ENCODE measurements at places on chromosomes 5 and 9.

DNA sequence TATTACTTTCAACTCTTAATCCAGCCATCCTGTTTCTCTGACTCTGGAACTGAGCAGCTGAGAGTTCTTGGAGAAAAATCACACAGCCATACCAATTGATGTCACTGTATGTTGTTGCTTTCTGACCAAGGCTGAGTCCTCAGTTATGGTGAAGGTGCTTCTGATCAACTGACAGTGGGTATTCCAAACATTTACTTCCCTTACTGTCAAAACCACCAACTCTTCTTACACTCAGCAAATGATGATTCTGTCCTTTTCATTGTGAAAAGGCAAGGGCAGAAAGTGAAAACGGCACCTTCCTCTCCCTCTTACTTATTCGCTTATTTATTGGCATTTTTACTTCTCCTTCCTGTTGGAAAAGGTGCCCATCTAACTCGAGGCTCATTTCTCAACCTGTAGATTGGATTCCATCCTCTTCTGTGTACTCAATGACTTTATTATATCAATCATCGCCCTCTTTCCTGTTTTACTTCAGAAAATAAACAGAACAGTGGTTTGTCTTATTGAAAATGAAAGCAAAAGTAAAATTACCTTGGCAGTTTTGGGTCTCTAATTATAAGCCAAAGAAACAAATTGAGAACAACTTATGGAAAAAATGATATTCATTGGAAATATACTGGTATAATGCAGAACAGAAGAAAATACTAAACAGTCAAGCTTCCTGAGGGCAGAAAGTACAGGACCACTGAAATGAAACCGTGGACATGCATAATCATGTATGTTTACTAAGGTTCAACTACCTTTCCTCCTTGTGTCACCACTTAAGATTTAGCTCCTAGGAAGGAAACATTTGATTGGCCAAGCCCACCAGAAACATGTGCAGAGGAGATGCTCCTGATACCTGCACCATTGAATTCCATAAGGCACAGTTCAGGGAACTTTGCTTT is 104.5 kb upstream of the CHD1 start:
- DNase-seq: no peak

DNA sequence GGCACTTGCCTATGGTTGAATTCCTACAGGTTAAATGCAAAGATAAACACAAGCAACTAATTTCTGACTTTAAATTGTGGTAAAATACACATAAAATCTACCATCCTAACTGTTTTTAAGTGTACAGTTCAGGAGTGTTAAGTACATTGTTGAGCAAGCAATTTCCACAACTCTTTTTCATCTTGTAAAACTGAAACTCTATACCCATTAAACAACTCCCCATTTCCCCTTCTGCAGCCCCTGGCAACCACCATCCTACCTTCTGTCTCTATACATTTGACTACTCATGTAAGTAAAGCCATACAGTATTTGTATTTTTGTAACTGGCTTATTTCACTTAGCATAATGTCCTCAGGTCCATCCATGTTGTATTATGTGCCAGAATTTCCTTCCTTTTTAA is 38.5 kb upstream of the STX17 start:
- no peak for DNase-seq

DNA sequence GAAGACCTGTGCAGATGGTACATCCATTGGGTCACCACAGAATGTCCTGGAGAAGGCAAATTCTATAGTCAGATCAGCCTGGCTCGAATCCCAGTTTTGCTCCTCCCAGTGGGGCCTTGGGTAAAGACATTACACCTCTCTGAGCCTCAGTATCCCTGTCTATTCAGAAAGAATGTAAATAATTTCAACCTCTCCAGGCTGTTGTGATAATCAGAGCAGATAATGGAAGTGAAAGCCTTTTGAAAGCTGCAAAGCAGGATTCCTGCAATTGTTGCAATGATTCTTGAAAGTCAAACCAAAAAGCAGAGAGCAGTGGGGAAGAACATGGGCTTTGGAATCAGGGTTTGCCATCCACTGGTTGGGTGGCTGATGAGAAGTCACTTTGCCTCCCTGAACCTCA is 63.2 kb downstream of the LHX2 start:
- DNase-seq: no peak

- DNase-seq: no peak
These were observed 1026.8 kb downstream of the CDH18 start for GRCh38 chr5:18961234-18961633.

GRCh38 chr5:140111011-140111858 is 2.7 kb upstream of the PURA start:
- DNase-seq: no peak

DNA sequence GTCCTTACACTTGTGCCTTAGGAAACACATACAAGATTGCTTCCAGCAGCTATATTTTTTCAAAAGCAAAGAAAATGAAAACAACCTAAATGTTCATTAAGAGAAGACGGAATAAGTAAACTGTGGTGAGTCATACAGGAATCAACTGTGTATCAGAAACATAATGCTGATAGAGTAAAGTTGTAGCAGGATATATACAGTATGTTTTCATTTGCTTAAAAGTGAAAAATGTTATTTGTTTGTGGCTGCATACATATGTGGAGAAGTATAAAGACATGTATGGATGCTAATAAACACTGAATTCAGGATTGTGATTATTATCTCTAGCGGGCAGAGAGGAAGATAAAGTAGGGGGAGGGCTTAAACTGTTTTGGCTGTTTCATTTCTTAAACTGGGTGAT is 8.3 kb downstream of the DCTN4 start:
- no peak for DNase-seq

GRCh38 chr5:27594141-27594540 is 555.8 kb upstream of the CDH9 start:
- DNase-seq: no peak

DNA sequence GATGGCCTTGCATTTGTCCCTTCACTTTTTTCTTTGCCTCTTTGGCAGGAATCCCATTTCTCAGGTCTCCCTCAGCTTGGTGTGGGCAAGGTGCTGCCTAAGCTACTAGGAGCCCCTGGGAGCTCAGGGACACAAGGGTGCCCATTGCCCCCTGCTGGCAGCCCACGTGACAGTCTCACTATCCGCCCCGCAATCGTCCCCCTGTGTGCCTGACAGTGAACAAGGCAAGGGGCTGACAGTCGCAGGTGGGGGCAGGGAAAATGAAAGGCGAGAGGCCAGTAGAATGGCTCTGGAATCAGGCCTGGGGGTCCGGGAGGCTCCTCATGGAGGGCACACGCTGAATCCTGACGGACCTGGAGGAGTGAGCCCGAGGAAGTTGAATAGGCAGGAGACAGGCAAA is 2.0 kb upstream of the PCDH12 start:
- DNase-seq: no peak

- no peak for DNase-seq
These were observed 62.8 kb downstream of the INSYN2B start for GRCh38 chr5:169917500-169917899.

All from stimulated activated CD4-positive, alpha-beta T cell treated with anti-CD3 and anti-CD28 coated beads, TNF-alpha, amount 100 ng/mL, for 1 hour (primary cell).